ENCODE measurements at places on chromosomes 6 and 20.

DNA sequence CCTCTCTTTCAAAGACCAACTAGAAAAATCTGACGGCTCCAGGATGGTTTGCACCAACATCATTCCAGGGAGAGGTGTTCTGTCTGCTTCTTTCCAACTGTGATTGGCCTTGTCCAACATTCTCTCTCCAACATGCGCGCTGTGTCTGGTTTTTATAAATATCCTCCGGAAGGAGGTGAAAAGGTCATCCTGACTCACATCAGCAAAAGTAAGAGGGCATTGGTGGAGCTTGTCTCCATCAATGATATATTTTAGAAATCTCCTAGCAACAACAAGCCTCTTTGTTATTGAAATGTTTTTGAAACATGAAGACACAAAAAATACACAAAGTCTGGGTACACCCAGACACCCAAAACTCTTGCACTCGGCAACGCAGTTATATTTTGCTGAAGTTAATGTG lies 475.3 kb upstream of the JARID2 start:
- no peak for DNase-seq

GRCh38 chr6:43744491-43744890 lies 25.5 kb upstream of the VEGFA start:
- no peak for DNase-seq

DNA sequence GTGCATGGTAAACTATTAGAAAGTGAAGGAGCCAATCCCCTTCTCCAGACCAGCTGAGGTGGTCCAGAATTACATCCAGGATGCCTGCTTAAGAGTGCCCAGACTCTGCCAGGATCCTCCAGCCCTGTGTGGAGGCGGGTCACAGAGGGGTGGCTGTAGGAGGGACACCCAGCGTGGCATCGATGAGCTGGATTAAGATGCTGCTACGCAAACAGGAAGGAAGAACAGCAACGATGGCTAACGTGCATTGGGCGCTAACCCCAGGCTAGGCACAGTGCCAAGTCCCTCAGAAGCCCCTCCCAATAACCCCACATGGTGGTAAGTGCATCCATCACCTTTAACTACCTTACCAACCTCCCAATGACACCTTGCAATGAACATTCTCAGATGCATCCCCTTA lies 63.9 kb upstream of the MRPS10 start:
- DNase-seq: no peak

DNA sequence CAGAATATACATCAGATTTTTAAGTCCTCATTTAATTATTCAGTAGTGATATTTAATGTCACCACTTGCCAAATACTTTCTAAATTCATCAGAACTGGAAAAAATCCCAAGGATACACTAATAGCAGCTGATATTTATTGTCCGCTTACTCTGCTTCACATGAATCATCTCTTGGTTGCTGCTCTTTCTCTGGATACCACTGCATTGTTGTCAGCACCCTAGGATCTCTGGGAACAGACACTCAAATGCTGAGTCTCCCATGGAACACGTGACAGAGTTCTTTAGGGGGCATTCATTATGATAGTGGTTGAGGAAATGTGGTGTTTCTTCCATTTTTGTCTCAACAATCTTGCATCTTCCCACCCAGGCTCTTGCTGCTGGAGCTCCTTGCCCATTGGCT lies 318.0 kb downstream of the RFPL4B start:
- no peak for DNase-seq
